ENCODE measurements at places on chromosomes 1 and 21.

DNA sequence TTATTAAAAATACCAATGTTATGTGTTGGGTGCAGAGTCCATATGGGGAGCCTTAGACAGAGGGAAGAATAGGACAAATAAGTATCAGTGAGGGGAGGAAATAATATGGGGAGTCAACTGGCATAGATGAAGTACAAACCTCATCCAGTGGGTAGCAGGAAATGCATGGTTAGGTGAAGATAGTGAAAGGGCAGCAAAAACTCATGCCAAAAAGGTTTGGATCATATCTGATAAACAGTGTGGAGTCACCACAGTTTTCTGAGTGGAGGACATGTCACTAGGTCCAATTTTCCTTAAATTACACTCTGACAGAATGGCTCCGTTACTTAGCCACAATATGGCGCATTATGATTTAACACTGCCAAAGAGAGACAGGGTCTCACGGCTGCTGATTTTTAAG, 10.3 kb downstream of the DUSP23 start:
- no peak for DNase-seq

- DNase-seq: no peak
Measured at GRCh38 chr1:192830595-192831246, 21.9 kb downstream of the RGS2 start.

DNA sequence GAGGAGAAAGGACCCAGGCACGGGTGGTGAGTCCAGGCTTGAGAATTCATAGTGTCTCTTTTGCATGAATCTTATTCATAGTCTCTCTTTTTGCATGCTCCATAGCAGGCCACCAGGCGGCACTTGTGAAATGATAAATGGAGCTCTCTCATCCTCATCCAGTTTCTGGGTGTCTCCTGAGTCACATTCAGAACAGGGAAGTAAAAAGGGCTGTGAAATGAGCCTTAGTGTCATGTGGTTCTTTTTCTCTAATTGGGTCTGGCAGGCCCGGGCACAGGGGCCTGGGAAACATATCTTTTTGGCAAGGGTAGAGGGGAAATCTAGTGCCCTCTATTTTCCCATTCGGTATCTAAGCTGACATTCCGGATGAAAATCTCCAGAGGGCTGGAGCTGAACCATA, 19.1 kb upstream of the NCF2 start:
- DNase-seq: no peak

DNA sequence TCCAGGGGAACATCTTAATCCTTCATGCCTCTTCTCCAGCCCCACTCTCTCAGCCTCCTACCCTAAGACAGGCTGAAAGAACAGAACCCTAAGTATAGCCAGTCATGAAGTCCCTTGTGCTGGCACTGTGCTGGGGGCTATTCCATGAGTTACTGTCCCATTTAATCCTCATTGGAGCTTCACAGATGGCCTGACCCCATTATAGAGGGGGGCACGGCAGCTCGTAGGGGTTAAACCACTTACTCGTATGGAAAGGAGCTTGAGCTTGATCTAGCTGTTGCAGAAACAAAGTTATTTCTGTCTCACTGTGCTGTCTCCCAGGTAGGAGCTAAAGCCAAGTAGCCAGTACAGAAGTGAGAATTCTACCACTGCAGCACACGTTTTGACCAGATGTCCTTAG, 203.2 kb upstream of the COA6 start:
- no peak for DNase-seq

DNA sequence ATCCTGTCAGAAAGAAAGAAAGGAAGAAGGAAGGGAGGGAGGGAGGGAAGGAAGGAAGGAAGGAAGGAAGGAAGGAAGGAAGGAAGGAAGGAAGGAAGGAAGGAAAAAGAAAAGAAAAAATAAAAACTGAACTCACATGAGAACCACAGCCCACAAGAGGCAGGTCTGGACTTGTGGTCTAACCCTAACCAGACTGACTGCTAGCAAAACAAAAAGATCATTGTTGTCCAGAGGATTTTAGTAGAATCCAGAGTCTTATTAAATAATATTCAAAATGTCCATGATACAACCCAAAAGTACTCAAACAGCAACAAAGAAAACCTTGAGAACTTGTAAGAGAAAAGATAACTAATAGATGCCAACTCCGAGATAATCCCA, 4.7 kb upstream of the ITGB2 start:
- DNase-seq: no peak

GRCh38 chr1:42541104-42541503, 78.0 kb downstream of the CCDC30 start:
- DNase-seq: no peak

- DNase-seq: no peak
Measured at GRCh38 chr1:55437692-55438091, 222.5 kb upstream of the USP24 start.

DNA sequence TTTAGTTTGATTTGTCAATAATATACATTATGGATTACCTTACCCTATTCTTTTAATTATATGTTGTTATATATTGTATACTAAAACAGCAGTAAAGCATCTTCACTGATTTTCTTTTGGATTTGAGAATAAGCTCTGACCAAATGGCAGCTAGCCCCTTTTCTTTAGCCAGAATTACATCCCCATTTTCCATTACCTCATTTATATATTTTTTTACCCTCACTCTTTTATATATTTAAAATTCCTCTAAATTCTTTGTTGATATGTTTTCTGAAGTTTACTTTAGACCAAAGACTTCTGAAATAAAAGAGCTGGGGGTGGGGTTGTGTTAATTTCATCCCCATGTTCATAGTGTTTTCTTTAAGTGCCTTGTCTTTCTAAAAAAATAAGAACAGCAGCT, 24.6 kb downstream of the ANGPTL1 start:
- no peak for DNase-seq

- no peak for DNase-seq
Measured at GRCh38 chr1:226195144-226195543, 8.6 kb upstream of the ACBD3 start.

GRCh38 chr1:28329395-28330153, 734 bp downstream of the MED18 start:
- DNase-seq: peak; percentile 26
